Sciatic nerve (tissue), 2 donors: ENCODE measurements at places on chromosomes 16 and 17.
A peak's percentile ranks its signal among the peaks of the same experiment; 100 is the strongest.

DNA sequence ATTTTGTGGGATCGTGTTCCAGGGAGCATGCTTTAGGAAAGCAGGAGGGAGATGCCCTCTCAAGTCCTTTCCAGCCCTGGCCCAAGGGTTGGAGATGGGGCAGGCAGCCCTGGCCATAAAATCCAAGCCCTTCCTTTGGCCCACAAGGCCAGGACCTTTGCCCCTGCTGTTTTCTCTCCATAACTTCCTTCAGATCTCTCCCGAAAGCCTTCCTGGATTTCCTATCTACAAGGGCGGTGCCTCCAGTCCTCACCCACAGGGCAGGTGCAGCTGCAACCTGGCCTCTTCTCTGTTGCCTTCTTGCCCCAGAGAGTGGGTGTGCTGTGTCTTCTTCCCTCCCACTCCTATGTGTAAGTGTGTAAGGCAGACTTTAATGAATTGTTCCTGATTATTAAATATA, 8.5 kb upstream of the PDP2 start:
- DNase-seq = no peak

DNA sequence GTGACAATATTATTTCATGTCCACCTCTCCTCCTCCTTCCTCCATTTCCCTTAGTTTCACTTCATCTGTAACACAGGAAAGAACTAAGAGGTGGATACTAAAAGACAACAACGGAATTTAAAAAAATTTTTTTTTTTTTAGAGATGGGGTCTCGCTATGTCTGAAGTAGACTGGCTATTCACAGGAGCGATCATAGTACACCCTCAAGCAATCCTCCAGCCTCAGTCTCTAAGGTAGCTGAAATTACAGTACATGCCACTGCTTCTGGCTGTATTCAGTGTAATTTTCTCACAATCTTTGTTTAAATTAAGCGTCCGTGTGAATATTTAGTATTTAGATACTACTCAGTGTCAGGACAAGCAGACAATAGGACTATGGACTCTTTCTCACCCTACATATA, 35.6 kb downstream of the FBXL20 start:
- DNase-seq = no peak

DNA sequence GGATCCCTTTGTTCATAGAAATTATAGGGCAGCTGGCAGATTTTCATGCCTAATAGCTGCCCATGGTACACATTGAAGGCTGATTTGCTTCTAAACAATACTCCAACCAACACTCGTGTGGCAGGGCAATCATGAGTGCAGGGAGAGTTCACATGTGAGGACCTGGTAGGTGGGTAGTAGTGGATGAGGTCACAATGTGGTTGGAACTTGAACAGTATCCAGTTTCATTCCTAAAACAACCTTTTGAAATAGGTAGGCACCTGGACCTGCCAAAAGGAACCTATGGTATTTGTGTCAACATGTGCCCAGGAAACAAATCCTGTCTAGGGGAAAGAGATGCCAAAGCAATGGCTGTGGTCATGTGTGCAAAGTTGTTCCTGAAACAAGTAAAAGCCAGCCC, 32.8 kb downstream of the CCL4 start:
- DNase-seq = no peak

DNA sequence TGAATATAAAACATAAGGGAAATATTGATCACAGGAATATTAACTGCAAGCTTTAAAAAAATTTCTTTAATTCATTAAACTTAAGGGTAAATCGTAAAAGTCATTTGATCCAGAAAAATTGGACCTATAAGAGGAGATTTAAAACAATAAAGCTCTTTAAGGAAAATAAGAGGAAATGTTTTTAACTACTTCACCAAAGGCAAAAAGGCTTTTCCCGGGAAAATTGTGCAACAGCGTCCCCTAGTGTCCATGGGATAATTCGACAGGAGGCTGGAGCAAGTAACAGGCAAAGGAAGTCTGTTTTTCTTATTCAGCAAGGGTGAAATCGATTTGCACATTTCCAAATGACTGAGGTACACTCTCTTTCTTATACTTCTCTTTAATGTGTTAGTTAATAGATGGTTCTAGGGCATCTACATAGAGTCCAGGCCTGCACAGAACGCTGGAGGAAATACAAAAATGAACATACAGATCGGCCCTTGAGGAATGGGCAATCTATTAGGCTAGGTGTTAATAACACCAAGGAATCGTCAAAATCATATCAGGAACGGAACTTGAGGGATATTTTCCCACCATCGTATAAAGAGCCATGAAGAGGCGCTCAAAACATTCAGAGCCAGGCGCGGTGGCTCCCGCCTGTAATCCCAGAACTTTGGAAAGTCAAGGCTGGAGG, 61.4 kb downstream of the ZNF18 start:
- DNase-seq = peak; percentile 71

GRCh38 chr17:68011199-68011665, 15.0 kb upstream of the C17orf58 start:
- peak; percentile 70 for DNase-seq
